Ammon's horn (tissue), 1 donor: ENCODE measurements at places on chromosomes 1 and 21.
A peak's percentile ranks its signal among the peaks of the same experiment; 100 is the strongest.

DNA sequence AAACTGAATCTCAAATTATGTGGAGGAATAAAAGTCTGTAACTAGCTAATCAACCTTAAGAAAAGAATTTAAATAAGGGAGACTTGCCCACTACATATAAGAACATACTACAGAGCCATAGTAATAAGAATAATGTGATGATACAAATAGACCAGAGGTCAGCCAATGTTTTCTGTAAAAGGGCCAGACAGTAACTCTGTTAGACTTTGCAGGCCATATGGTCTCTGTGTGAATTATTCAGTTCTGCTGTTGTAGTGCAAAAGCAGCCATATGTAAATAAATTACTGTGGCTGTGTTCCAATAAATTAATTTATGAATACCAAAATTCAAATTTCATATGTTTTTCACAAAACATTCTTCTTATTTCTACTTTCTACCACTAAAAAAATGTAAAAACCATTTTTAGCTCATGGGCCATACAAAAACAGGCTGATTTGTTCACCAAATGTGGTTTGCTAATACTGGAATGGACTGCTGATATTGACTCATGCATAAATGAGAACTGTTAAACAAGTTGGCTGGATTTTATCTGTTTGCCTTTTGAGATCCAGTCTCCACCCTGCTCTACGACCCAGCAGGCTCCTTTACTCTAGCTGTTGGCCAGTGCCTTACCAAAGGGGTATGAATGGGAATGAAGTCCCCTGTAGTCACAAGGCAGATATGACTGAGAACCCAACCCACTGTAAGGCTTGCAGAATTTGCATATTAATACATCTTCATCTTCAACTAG lies 98.2 kb upstream of the ZNHIT6 start:
- DNase-seq: no peak

GRCh38 chr1:15352128-15352957 lies 57.3 kb upstream of the EFHD2 start:
- DNase-seq: no peak

DNA sequence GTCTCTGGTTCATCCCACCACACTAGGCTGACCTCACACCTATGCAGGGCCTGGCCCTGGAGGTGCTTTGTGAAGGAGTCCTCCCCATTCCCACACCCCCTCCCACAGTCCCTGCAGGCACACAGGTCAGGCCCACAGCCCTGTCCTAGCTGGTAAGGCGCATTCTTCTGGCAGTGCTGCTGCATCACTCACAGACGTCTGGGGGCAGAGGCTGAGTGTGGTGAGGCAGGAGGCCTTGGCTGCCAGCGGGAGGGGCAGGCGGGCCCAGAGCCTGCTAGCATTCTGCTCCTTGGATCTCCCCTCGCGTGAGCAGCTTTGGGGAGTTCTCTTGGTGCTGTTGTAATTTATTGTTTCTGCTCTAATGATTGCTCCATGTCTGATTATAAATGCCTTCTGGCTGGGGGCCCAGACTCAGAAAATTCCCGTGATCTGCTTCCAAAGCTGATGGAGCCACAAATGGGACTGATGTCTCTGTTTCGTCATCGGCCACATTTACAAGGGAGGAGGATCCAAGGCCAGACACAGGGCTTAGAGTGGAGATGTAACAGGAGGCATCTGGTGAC lies 62.9 kb downstream of the TRABD2B start:
- no peak for DNase-seq

DNA sequence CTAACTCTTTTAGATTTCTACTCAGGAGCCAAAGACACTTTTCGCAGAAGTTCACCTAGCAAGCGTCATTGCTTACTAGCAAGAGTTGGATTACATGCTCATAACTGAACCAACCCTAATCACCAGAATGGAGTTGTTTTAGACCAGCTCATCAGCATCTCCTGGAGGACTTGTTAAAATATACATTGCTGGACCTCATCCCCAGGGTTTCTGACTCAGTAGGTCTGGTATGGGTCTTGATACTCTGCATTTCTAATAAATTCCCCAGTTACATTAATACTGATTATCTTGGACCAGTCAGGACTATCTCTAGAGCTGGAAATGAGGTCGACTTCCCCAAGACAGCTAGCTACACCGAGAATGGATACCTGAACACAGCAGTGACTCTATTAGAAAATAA lies 9.7 kb upstream of the PRDX6 start:
- DNase-seq: no peak

DNA sequence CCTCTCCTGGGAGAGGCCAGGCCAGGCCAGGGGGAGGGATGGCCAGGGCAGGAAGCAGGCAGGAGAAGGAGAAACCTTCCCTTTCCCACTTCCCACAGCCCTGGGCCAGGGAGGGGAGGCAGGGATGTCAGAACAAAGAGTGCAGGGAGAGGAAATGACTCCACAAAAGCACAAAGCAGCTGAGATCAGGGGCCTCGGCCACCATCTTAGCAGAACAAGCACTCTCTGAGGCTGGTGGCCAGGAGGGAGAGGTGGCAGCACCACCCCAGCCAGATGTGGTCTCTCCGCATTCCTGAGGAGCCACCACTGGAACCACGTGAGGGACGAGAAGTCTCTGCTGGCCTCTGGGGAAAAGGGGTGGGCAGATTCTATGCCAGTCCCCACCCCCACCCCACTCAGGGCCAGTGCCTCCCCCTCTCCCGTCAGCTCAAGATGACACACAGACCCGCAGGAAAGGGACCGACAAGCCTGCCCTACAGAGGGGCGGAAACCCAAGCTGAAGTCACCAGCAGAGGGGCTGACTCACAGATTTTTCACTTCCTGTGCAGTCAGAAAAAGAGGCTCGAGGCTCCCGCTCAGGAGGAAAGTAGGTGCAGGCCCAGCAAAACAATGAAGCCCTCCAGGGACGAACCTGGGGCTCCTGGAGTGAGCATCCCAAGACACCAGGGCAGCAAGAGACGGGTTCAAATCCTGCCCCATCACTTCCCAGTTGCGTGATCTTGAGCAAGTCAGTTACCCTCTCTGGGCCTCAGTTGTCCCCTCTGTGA lies 24.1 kb upstream of the ALDH4A1 start:
- DNase-seq: no peak

- no peak for DNase-seq
Observed at GRCh38 chr1:1569341-1569740, 5.3 kb downstream of the SSU72 start.

GRCh38 chr1:194069831-194070218 lies 883.4 kb upstream of the B3GALT2 start:
- DNase-seq: no peak

- no peak for DNase-seq
Observed at GRCh38 chr1:121522061-121522759, 337.4 kb downstream of the SRGAP2C start.

GRCh38 chr1:62361431-62361830 lies 42.2 kb upstream of the KANK4 start:
- no peak for DNase-seq

DNA sequence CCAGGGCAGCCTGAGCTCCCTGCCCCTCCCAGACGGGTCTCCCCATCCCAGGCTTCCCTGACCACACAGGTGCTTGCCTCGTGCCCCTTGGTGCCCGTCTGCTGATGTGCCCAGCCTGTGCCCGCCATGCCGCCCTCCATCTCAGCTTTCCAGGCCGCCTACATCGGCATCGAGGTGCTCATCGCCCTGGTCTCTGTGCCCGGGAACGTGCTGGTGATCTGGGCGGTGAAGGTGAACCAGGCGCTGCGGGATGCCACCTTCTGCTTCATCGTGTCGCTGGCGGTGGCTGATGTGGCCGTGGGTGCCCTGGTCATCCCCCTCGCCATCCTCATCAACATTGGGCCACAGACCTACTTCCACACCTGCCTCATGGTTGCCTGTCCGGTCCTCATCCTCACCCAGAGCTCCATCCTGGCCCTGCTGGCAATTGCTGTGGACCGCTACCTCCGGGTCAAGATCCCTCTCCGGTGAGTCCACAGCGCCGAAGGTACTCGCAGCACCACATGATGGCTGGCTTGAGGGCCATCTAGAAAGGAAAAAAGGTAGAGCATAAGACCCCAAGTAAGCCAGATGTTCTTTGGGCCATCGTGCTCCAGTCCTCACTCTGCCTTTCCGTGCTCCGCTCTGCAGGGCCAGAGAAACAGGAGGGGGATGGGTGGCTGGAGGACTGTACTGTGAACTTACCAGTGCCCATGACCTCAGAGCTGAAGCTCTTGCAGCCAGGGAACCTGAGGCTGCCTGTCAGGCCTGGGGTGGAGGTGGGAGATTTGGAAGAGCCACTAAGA lies 1.4 kb downstream of the ADORA1 start:
- peak; percentile 70 for DNase-seq

DNA sequence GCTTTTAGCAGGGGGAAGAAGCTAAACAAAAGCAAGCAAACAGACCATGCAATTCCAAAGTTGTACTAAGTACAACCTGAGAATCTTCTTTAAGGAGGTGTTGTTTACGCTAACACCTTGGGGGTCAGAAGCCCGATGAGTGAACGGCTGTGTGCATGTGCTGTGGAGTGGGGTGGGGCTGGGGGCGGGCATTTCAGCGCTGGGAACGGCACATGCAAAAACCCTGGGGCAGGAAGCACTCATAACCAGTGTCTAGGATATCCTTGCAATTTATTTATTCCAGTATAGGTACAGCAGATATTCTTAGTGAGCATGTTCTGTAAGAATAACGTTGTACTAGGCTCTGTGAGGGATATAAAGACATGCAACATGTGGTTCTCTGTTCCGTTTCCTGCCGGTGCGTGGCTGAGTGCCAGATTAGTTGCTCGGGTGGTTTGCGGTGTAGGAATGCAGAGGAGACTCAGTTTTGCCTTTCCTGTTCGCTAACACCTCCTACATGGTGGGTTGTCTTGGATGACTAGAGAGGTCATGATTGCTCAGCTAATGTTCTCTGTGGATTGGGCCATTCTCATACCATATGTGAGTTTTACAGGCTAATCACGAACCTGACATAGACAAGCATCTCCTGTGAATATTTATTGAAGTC lies 3.7 kb downstream of the FASLG start:
- peak; percentile 20 for DNase-seq

GRCh38 chr1:149844101-149844500 lies 55.3 kb upstream of the BOLA1 start:
- peak; percentile 1 for DNase-seq

- no peak for DNase-seq
Observed at GRCh38 chr1:22920734-22921451, 51.8 kb downstream of the LACTBL1 start.

DNA sequence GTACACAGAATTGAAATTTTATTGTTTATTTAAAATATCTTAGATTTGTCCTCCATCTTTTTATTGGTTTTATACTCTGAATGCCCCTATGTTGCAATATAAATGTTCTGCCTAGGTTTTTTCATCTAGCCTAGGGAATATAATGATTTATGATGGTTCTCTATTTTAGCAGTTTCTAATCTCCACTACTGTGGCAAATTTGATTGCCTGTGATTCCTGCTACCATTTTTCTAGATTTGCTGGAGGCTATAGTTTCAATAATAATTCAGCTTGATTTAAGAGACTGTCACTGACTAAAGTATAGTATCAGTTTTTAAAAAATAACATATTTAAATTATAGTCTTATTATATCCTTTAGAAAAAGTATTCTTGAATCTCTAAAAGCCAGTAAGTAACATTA lies 90.5 kb downstream of the USP25 start:
- no peak for DNase-seq

- no peak for DNase-seq
Observed at GRCh38 chr1:207172321-207172720, 68.3 kb downstream of the C4BPA start.

DNA sequence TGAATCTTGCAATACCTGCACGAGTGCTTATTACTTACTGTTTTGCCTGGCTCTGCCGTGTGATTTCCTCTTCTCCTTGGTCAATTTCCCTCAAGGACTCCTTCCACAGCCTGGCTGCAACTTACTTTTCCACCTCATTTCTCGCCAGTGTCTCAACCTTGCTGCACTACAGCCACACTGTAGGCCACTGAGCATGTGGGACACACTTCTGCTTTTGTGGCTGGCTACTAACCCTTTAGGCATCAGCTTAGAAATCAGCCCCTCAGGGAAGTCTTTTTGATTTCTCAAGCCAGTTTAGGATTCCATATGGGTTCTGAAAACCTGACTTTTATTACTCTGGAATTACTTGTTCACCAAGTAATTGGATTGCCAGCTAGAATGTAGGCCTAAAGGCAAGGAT lies 5.2 kb upstream of the DMRTB1 start:
- DNase-seq: no peak

DNA sequence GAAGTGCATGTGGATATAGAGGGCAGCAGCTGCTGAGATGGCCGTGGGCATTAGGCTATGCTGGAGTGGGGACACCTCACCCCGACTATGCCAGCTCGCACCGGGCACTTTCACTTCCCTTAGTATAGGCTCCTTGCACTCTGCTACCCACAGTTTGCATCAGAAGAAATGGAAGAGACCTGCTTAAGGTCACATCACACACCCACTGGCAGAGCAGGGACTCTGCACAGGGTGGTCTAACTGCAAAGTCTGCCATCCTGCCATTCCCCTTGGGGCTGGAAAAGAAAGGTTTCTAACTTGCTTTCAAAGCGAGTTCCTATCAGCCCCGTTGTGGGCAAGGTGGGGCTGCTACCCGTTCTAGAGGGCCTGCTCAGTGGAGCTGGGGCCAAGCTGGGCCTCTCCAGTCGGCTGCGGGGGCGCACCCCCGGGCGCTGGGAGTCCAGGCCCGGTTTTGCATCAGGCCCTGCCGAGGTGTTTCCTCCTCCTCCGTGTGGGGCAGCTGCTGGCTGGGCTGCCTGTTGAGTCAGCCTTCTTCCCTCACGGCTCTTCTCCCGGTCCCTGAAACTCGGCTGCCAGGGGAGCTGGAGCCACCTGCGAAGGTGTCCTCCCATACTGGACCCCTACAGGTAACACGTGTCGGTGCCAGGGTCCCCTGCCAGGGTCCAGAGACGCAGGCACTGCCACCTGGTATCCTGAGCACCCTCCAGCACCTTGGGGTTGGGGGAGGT lies at the start of gene SYTL1:
TSS of gene SYTL1 (plus strand) at position 498 of the 728 bp plus-strand sequence. CDS start 3,313 bp downstream, outside the sequence.
- DNase-seq: no peak

- no peak for DNase-seq
Observed at GRCh38 chr1:234402939-234403338, 29.7 kb downstream of the COA6 start.

DNA sequence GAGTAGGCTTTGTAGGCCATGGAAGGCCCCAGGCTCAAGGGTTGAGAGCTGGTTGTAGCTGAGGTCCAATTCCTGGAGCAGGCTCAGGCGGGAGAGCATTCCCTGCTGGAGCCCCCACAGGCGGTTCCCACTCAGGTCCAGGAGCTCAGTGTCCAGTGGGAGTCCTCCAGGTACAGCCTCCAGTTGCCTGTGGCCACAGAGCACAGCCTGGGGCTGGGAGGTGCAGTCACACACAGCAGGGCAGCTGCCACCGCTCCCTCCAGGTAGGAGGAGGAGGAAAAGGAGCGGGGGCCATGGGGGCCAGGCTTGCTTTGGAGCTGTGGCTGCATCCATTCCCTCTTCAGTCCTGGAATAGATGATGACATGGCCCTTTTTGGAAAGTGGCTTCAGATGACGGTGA lies 2.8 kb downstream of the LINGO4 start:
- no peak for DNase-seq

DNA sequence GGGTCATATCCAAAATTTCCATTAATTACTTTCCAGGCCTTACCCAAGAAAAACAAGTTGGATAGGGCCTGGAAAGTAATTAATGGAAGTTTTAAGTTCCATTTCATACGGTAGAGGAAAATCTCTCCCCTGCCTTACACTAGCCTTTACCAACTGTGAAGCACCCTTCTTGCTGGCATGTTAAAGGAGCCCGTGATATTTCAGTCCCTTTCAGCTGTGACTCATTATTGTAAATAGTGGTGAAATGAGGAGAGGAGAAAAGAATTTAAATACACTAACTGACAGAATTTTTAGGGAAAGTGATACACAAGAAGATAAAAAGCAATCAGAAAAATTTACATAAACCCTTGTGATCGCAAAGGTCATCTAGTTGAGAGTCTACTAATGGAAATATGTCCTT lies 20.3 kb upstream of the KAZN start:
- no peak for DNase-seq
